ENCODE measurements at places on chromosomes 6 and 20.
A peak's percentile ranks its signal among the peaks of the same experiment; 100 is the strongest.

DNA sequence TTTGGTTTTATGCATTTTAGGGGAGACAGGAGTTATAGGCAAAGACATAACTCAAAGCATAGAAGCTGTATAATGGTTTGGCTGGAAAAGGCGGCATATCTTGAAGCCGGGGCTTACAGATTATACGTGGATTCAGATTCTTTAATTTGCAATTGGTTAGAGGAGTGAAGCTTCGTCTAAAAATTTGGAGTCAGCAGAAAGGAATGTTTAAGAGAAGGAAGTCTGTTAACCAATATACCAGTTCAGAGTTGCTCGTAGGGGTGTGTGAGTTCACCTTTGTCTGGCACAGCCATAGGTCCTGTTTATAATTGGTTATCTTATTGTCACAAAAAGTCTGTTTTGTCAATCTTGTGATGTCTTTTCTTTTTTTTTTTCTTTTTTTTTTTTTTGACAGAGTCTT, 8.9 kb downstream of the ARHGAP40 start:
- no peak for DNase-seq

DNA sequence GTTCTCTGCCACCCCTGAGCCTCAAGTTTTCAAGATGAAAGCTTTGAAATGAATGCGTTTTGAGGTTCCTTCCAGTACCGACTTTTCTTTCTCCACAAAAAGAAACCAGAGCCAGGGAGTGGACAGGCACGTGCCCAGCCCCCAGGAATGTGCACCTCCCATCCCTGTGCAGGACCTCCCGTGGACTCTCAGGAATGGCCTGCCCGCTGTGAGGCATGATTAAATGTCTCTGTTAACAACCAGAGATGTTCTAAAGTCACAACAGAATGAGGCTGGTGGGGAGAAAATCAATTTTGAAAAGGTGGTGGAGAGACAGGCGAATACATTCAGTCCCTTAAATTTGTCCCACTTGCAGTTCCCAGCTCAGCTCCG, 1.5 kb downstream of the TGM3 start:
- no peak for DNase-seq

- DNase-seq = no peak
These were observed 14.1 kb downstream of the OSBPL2 start for GRCh38 chr20:62252342-62252966.

DNA sequence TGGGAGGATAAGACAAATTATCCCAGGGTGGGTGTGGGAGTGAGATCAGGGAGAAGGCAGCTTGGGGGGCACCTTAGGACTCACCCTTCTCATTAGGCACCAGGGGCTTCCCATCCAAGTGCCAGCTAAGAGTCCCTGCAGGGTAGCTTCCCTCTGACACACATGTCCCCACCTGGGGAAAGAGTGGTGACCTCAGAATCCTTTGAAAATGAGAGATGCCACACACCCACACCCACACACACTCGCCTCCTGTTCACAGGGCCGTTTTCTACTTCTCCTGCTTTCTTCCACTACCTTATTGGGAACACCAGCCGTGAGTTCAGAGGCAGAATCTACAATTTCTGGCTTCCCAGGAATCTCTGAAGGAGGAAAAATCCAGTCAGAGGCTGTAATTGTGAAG, 1.0 kb downstream of the AGER start:
- no peak for DNase-seq

DNA sequence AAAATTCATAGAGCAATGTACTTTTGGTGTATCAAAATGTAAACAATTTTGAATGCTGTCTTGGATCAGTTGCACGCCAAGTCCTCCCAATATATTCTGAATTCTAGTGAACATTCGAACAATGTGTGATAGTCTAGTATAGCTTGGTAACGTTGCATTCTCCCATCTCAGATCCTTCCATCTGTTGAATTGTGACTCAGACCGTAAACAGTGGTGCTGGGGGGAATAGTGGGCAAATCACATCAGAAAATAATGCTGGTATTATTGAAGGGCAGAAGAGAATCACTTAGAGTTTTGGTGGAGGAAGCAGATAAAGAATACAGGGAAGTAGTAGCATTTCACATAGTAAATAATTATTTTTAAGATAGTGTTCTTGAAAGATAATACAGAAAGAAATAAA, 45.7 kb upstream of the PBOV1 start:
- DNase-seq = no peak

- no peak for DNase-seq
These were observed 19.0 kb upstream of the TLDC2 start for GRCh38 chr20:36856691-36857635.

- DNase-seq = no peak
These were observed 208.3 kb downstream of the TMEM200A start for GRCh38 chr6:130574146-130574545.

- DNase-seq = no peak
These were observed 118.8 kb downstream of the CDKAL1 start for GRCh38 chr6:20653085-20653479.

- DNase-seq = no peak
These were observed 155.1 kb downstream of the SLC24A3 start for GRCh38 chr20:19367591-19367990.

GRCh38 chr6:46437671-46438221, 53.5 kb downstream of the RCAN2 start:
- no peak for DNase-seq

DNA sequence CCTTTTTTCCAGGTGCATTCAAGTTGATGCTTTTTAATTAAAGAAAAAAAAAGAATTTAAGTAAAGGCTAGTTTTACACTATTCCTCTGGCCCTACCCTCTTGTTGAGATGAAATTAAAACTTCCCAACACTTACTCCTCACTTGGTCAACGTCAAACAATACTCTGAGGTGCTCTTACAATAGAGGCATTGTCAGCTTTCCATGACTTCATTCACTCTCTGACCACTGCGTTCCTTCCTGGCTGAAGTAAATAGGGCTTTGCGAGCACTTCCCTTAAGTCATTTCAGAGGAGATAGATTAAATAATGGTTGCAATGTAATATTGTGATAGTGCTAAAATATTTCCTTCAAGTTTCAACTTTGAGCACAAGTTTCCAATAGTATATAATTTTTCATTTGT, 229.8 kb upstream of the CEP162 start:
- DNase-seq = no peak

DNA sequence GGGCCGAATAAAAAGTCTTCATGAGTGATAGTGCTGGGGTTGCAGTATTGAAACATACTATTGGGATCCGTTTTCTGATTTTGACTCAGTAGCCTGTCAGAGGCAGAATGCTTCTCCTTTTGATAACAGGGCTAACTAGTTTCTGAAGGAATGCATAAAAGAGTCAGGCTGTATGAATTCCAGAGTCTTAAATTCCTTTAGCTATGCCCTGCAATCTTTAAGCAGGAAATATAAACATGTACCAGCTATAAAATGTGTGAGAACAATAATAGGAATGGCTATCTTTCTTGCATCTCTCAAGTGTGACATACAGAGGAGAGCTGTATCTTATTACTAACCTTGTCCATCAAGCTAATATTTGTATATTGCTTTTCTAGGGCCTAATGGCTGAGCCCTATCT, 917.1 kb downstream of the KIF16B start:
- no peak for DNase-seq

DNA sequence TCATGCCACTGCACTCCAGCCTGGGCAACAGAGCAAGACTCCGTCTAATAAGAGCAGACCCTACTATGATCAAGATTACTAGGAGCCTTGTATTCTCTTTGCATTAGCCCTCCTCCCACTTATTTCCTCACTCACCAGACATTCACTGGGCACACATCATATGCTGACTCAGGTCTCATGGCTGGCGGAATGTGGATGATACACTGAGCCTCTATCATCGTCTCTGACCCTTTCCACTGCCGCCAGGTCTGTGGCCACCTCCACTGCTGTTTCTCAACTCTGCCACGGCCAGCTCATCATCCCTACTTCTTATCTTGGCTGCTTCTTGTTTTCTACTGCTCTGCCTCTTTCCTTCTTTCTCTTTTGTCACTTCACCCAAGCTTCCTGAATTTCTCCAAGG, 161.0 kb downstream of the BACH2 start:
- DNase-seq = no peak

DNA sequence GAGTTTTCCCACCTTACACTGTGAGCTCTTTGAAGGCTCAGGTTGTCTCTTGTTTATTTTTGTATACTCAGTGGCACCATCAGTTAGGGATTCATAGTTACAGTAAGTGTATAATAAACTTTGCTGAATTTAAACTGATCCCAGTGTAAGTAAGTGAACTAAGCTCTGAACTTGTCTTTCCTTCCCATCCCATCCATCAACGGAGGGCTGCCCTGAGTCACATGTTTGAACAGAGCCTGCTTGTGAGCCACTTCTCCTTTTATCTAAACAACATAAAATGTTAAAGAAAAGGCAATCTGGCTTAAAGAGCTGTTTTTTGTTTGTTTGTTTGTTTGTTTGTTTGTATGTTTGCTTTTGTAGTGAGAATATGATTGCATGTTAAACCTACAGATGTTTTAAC, 185.7 kb upstream of the MARCKS start:
- DNase-seq = no peak

DNA sequence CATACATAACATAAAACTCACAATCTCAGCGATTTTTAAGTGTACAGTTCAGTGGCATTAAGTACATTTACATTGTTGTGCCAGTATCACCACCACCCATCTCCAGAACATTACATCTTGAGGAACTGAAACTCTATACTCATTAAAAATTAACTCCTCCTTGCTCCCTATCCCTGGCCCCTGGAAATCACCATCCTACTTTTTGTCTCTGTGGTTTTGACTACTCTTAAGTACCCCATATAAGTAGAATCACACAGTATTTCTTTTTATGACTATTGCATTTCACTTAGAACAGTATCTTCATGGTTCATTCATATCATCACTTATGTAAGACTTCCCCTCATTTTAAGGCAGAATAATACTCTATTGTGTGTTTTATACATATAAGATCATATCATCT, 1108.1 kb downstream of the GRIK2 start:
- DNase-seq = no peak

DNA sequence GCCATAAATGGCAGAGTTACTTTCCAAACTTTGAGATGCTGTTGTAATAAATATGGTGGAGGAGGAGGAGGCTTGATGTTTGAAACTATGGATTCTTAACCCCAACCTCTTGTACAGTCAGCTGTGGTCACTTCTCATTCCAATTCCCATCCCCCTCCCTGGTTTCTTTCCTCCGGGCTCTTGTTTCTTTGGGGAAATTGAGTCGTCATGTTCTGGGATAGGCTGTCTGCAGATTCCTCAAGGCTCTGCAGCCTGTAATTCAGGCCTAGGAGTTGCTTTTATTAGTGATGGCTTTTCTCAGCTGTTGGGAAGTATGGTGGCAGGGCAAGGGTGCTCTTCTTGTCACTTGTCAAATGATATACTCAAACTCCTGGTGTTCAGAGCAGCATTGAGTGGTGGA, 2.6 kb downstream of the PTK7 start:
- no peak for DNase-seq

DNA sequence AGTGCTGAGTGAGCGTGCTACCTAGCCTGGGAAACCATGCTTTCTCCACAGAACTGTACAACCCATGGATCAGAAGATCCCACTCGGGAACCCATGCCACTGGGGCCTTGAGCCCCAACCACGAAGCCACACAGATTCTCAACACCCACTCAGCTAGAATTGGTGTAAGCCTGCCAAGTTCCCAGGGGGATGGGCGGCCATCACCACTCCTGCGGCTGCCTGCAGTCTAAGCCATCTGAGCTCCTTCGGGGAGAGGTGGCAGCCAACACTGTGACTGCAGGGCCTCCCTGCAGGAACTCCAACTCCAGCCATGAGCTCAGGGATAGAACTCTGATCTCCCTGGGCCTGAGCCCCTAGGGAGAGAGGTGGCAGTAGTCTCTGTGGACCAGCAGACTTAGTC, 33.6 kb upstream of the SENP6 start:
- DNase-seq = no peak

GRCh38 chr6:20370393-20370792, 31.3 kb upstream of the E2F3 start:
- DNase-seq = no peak

- no peak for DNase-seq
These were observed 10.2 kb downstream of the SLC22A1 start for GRCh38 chr6:160131636-160132296.

DNA sequence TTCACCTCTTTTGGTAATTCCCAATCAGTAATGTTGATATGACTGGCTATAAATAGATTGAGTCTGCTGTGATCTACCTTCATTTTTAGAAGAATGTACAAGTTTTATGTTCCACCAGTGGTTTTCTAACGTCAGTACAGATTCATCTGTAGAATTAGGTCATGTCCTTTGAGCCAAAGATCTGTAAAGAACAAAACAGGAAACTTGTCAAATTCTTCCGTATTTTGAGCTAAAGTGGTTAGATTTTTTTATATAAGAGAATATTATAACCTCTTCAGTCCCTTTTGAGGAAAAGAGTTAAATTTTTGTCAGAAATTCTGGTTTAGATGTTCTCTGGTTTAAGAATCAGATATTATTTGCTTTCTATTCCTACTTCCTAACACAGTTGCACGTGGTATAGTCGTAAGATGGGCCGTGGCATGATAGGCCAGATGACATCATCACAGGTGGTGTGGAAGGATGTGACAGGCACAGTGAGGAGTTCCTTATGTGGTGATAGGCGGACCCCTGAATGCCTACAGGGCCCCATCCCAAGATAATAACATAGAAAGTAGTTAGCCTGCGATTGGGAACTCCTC, 62.3 kb downstream of the SNX9 start:
- DNase-seq = no peak

GRCh38 chr6:148750838-148751792, 4.3 kb downstream of the UST start:
- DNase-seq = no peak

- peak; percentile 40 for DNase-seq
These were observed 39.6 kb upstream of the CD93 start for GRCh38 chr20:23125625-23126191.

DNA sequence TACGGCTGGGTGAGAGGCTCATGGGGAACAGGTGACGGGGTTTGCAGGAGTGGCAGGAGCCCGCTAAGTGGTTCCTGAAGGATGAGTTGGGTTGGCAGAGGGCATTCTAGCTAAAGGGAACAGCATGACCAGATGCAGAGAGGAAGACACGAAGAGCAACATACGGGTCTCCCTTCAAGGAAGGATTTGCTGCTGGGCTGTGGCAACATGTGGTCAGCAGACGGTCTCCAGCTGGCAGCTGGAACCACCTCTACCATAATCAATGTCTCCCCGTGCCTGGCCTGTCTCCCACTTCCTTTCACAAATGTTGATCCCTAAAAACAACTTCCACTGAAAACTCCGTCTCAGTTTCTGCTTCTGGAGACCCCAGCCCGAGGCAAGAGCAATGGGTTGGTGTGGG, 80.6 kb upstream of the SULF2 start:
- DNase-seq = no peak

DNA sequence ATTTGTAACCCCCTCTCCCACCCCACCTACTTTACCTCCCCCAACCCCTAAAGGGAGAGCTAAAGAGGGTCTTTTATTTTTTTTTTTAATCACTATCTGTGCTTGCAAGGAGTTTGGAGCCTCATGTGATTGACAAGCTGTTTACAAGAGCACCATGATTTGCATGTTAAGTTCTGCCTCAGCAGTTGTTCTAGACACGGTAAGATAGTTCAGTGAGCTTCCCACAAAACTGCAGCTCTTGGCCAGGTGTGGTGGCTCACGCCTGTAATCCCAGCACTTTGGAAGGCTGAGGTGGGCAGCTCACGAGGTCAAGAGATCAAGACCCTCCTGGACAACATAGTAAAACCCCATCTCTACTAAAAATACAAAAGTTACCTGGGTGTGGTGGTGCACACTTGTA, 5.0 kb upstream of the PXDC1 start:
- DNase-seq = no peak

- DNase-seq = peak; percentile 50
These were observed 50.0 kb upstream of the ESR1 start for GRCh38 chr6:151757506-151757955.

- DNase-seq = peak; percentile 22
These were observed 117.4 kb downstream of the ZFAND3 start for GRCh38 chr6:37936906-37937305.
